ENCODE measurements at places on chromosomes 16 and 17.

- DNase-seq: no peak
Measured at GRCh38 chr17:81537343-81537855, 9.2 kb downstream of the FSCN2 start.

GRCh38 chr17:4710693-4711634, 532 bp downstream of the ARRB2 start:
- no peak for DNase-seq

DNA sequence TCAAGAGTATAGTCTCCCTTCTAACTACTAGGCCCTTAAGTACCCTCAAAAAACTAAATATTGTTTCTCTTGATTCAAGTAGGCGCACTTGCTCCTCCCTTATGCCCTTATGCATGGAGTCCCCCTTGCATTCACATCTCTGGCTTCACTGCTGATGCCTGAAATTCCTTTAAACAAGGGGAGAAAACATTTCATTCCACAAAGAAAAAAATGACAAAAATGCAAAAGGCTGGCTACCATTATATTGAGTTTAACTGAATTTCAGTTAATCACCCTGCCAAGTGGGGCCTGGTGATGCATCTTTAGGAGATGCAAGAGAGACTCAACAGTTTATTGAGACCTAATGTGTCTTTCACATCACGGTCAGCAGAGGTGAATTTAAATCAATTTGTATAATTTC, 35.6 kb downstream of the CRLF3 start:
- DNase-seq: no peak

GRCh38 chr17:187130-187529, 5.7 kb upstream of the DOC2B start:
- no peak for DNase-seq

DNA sequence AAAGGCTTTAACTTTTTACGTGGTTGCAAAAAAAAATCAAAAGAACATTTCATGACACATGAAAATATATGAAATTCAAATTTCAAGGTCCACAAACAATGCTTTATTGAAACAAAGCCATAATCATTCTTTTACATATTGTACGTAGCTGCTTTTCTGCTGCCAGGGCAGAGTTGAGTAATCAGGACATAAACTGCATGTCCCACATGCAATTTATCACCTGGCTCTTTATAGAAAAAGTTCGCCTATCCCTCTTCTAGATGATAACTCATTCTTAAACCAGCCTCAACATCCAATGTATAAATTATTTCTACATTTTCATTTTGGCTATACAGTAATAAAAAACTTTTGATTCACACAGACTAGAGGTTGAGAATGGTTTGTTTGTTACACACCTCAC, 154.9 kb downstream of the AXIN2 start:
- DNase-seq: no peak

GRCh38 chr17:29154516-29155226, 25.5 kb downstream of the MYO18A start:
- DNase-seq: peak; percentile 71

GRCh38 chr17:34306466-34306865, 12.8 kb upstream of the CCL8 start:
- DNase-seq: no peak

DNA sequence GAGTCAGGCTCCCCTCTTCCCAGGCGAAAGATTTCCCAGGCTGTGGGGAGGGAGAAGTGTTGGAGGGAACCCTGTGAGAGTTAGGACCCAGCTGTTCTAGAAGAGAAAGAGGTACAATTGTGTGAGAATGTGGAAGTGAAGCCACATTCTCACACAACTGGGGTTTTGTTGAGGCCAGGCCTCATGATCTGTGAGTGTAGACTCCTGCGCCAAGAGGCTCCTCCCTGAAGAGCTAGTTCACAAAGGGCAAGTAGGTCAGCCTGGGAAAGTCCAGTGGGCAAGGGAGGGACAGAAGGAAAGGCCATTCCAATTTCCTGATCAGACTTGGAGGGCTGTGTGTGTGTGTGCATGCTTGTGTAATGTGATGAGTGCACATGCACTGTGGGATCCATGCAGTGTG, 15.2 kb downstream of the CD300LF start:
- DNase-seq: no peak

DNA sequence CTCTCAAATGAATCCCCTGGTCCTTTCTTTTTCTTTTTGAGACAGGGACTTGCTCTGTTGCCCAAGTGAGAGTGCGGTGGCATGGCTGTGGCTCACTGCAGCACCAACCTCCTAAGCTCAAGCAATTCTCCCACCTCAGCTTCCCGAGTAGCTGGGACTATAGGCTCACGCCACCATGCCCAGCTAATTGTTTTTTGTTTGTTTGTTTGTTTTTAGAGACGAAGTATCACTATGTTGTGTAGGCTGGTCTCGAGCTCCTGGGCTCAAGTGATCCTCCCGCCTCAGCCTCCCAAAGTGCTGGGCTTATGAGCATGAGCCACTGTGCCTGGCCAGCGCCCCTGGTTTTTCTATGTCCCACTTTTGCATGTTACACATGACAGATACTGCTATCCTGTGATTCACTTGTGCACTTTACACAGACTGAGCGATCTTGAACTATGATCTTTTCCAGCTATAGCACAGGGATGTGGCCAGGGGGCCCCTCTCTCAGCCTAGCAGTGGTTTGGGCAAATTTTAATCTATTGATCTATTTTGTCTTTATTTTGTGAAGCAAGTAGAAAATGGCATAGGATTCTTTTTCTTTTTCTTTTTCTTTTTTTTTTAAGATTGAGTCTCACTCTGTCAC, 31.3 kb upstream of the MLKL start:
- no peak for DNase-seq

GRCh38 chr16:65751622-65752521, 614.6 kb upstream of the CDH5 start:
- no peak for DNase-seq

DNA sequence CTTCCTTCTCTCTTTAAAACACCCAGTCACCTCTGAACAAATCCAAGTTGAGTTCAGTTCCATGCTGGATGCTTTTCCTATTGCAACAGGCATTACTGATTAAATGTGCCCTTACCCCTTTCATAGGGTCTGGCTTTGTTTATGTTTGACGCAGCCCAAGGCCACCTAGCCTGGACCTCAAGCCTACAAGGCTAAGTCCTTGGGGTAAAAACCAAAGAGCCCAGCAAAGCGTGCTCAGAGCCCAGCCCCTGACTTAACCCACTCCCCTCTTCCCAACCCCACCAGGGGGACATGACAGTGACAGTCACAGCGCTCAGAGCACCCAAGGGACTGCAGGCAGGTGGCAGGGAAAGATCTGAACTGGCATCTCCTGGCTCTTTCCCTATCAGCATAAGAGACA, 200.6 kb downstream of the XYLT1 start:
- DNase-seq: no peak

DNA sequence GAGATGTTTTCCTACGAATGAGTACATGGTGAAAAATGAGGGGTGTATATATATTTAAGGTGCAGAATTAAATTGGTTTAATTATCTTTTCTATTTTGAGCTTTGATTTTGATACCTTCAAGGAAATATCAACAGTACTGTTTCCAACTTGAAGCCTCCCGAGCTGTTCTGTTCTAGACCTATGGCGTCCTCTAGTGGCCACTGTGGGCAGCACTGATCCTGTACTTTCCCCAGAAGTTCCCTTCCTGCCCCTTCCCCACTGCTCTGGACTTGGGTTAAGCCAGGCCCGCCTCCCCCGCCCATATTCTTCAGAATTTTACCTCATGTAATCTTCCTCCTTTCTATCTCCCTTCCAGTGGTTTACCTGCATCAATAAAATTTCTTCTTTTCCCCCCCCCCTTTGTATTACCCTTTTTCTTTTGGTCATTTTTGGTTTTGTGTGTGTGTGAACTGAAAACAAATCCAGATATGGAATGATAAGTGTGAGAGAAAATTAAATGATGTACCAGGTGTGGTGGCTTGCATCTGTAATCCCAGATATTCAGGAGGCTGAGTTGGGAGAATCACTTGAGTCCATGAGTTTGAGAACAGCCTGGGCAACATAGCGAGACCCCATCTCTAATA, 1643.5 kb downstream of the TP53TG3F start:
- DNase-seq: no peak

DNA sequence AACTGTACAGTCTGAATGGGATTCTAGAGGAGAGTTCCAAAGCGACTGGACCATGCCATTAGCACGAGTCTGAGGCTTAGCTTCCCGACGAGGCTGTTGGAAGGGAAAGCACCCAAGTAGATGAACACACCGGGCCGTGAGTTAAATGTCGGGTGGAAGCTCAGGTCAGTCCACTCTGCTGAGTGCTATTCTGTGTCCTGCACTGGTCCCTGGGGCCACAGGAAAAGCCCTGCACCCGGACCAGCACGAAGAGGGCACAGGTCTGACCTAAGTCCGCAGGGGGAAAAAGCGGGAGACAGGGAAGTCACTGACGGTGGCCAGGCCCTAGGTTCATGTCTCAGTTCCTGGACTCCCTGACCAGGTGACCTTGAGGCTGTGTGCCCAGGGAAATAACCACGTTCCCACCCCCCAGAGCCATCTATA, 44.1 kb upstream of the RBFOX3 start:
- DNase-seq: no peak

DNA sequence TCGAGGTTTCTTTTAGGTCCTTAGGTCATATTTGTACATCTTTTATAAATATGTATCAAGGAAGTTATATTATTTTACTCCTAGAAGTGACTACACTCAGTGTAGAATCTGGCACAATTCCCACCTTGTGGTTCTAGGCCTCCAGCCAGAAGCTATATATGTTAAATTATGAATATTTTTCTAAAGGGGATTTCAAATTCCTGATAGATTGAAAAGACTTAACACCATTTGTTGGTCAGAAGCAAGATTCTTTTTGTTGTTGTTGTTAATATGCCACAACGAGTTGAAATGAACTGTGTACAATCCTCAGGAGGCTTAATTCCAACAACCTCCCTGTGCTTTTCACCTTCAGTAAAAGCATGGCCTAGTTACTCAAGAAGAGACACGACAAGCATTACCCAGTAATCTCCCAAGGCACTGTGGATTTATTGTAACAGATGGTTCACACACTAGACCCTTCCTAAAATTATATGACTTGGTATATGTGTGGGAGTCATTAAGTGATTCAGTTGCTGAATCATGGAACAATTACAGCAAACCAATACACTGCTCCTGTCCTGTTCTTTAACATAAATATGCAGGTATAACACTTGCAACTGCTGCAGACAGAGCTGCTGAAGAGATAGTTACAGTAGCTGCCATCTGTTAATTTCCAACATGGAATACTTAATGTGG, 964.4 kb upstream of the GOT2 start:
- no peak for DNase-seq

DNA sequence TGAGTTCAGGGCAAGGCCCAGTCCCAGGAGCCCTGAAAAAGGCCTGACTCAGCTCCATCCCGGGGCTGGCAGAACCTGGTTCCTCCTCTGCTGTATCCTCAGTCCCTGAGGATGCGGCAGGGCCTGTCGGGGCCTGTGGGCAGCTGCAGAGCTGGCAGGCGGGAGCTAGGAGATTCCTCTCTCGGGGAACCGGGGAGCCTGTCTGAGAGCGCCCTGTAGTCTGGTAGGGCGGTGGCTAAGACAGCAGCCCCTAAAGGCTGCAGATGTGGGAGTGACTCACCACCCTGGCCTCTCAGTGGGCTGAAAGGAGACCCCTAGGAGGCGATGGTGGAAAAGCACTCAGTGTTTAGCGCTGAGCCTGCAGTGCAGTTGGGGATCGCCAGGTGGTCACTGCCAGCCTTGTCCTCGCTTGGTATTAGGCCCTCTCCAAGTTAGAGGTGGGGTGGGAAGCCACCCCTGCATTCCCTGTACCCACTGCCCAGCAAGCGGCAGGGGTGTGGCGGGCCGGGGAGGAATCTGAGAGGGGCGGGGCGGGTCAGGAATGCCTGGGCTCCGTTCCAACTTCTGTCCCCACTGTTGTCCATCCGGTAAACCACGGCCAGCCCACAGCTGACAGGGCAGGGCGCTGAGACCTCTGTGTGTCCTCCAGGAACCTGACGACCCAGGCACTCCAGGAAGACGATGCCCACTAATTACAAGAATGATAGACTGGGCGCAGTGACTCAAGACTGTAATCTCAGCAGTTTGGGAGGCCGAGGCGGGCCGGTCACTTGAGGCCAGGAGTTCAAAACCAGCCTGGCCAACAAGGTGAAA, 29.5 kb upstream of the CDH1 start:
- peak; percentile 97 for DNase-seq

DNA sequence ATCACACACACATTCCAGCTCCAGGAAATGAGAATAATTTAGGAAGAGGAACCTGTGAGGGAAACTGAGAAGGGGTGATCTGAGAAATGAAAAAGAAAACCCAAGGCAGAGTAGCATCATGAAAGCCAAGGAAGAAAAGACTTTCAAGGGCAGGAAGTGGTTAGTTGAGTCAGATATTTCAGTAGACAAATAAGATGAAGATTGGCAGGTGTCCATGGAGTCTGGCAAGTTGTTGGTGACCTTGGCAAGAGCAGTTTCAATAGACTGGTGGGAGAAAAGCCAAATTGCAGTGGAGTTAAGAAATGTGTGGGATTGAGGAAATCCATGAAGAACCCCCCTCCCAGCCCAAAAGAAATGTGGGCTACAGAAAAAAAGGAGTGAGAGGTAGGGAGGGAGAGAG, 10.7 kb downstream of the GNAO1 start:
- DNase-seq: peak; percentile 62

DNA sequence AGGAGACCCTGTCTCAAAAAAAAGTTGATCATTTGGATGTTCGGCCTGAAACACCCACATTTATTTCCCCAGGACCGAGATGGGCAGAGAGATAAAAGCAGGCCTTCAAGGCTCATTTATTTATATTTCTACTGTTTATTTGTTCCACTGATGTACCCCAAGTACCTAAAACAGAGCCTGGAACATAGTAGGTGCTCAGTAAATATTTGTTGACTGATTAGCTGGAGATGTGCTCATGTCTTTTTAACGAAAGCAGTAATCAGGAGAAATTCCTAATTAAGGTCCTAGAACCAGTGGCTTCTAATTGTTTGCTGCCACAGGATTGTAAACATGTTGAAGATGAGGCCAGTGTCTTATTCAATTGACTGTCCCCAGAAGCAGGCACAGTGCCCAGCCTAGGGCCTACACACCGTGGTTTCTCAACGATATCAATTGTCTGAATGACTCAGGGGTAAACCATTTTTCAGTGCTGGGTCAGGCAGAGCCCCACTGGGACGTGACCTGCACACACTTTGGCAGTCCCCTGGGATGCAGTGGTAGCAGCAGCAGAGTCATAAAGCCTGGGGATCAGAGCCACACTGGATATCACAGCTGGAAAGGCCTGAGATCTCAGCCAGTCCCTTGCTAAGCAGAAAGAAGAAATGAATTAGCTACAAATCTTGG, 34.8 kb downstream of the SOST start:
- peak; percentile 81 for DNase-seq
